ENCODE measurements at places on chromosomes 13 and 19.

DNA sequence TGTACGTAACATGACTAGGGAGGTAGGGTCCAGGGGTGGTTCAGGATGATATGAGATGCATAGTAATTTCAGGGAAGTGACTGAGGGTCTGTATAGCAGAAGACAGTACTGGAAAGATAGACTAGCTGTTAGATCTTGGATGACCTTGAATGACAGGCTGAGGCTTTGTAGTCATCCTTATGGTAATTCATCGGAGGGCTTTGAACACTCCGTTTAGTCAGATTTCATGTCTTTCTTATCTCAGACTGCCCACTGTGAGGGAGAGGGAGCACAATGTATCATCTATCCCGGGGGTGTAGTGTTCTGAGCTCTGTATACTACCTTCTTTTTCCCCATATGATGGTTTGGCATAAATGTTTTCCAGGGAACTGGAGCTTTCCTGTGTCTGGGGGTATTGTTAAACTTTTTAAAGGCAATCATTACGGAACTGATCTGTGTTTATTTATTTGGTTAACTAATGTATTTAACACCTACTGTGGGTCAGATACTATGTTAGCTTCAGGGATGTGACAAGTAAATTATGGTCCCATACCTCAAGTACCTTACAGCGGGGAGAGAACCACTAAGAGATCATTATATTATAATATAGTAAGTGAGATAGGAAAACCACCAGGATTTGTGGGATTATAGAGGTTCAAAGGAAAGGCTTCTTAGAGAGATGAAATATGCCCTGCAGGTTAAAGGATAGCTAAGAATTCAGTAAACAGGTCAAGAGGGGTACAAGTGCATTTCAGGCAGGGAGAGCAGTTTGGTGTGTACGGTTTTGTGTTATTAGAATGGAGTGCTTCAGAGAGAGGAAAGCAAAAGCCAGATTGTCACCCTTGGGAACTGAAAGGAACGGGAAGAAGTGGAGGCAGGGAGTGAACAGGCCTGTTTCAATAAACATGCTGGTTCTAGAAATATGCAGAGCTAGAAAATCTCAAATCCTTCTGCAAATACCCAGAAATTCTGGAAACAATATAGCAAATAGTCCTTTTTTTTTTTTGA lies 164.8 kb upstream of the KL start:
- no peak for DNase-seq

GRCh38 chr13:50989476-50989875 lies 79.9 kb downstream of the RNASEH2B start:
- no peak for DNase-seq

- peak; percentile 66 for DNase-seq
These were observed 4.5 kb upstream of the PRKD2 start for GRCh38 chr19:46721269-46722003.

- DNase-seq: no peak
These were observed 33.2 kb upstream of the CASP14 start for GRCh38 chr19:15015946-15016542.

- no peak for DNase-seq
These were observed 59.6 kb downstream of the EFNB2 start for GRCh38 chr13:106475852-106476251.

GRCh38 chr13:22893777-22894176 lies 287.0 kb upstream of the SGCG start:
- DNase-seq: no peak

GRCh38 chr13:44703371-44703770 lies 127.2 kb upstream of the TSC22D1 start:
- DNase-seq: no peak

DNA sequence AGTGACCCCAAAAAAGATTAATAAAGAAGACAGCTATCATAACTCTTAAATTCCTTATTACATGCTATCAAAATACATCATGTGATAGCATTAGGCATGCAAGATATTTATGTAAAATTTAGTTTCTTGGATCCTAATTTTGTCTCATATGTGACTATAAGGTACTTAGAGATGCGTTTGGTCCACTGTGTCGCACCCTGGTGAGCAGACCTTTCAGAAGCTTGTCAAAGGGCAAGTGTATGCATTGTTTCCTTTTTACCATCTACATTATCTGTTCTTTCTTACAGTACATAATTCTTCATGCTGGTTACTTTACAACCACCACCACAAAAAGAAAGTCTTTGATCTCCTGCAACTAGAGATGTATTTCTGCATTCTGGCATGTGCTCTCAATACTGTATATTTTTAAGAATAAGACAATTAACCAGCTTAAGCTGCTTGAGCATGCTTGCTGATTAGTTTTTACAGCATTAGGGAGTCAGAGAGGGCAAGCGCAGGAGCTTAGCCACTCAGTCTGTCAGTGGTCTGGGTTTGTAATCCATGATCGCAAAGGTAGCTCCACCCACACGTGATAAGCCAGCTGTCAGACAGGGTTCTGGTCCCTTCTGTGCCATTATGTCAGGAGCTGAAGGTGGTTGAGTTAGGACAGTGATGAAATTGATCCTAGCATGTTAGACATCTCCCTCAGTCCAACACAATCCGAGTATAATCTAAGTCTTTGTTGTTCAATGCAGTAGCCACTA lies 500.9 kb downstream of the MYO16 start:
- peak; percentile 42 for DNase-seq

DNA sequence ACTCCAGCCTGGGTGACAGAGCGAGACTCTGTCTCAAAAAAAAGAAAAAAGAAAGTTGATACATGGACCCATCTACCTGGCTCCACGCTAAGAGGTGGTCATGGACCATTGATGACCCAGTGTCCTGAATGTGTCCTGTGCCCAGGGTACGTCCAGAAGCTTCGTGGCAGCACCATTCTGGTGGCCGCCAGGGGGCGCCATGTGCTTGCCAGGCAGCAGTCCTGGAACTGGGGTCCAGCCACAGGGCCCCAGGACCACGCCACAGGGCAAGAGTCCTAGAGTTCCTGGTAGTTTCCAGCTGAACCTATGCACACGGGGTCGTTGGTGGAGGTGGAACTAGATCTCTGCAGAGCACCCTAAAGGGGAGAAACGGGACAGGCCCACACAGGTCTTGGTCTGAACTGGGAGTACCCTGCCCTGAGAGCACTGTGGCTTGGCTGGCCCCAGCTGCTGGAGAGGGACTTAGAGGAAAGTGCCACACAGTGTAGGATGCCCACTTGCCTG lies 19.9 kb upstream of the FBXO27 start:
- peak; percentile 71 for DNase-seq

- DNase-seq: peak; percentile 19
These were observed 218.9 kb upstream of the EDNRB start for GRCh38 chr13:78137404-78138142.

- DNase-seq: no peak
These were observed 174.5 kb downstream of the USP12 start for GRCh38 chr13:26996965-26997752.

DNA sequence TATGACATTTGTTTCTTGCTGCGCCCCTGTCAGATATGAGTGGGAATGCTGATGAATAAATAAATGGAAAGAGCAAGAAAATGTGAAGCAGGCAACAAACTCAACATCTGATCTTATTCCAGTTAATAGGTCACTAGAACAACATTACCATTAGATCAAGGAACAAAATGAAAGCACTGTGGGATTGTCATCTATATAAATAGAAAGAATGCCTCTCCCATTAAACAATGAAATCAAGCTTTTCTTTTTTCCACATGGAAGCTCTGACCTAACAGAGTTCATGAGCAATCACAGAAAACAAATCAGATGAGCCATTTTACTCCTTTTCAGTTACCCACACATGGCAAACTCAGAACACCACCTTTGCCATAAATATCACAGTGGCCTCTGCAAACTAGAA lies 354.8 kb downstream of the SUCLA2 start:
- DNase-seq: no peak

DNA sequence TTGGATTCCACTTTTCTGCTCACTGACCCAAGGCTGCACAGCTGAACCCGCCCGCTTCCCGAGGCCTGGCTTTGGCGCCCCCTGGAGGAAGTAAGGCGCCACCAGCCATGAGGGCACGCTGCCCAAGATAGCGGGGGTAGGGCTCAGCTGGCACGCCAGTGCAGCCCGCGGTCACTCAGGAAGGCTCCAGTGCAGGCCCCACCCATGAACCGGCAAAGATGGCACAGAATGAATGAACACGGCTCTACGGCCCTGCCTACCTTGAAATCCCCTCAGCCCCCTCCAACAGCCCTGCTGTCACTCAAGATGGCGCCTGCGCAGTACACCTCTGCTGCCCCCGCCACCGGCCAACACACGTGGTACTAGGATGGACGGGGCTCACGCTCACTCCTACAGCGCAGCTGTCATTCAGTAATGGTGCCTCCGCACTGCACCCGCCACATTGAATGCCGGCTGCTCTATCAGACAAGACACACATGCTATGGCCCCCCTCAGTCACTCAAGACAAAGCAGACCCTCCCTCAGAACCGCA lies 3.0 kb downstream of the PEG3 start:
- peak; percentile 80 for DNase-seq

DNA sequence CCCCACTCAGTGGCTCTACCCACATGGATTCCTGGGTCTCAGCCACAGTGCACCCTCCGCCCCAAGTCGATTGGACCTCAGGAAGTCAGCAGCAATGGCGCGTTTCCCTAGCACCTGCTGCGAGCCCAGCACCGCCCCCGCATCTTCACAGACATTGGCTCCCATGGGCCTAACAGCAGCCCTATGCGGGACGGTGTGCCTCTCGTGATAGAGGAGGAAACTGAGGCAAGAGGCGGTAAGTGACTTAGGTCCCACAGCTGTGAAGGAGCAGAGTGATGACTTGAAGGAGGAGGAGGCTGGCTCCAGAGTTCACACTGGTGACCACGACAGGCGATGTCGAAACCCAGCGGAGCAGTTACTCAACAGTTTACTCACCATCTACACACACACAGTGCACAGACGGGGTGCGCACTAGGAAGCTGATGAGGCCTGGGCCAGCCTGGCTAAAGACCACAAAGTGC lies 104.5 kb upstream of the SOX1 start:
- no peak for DNase-seq

DNA sequence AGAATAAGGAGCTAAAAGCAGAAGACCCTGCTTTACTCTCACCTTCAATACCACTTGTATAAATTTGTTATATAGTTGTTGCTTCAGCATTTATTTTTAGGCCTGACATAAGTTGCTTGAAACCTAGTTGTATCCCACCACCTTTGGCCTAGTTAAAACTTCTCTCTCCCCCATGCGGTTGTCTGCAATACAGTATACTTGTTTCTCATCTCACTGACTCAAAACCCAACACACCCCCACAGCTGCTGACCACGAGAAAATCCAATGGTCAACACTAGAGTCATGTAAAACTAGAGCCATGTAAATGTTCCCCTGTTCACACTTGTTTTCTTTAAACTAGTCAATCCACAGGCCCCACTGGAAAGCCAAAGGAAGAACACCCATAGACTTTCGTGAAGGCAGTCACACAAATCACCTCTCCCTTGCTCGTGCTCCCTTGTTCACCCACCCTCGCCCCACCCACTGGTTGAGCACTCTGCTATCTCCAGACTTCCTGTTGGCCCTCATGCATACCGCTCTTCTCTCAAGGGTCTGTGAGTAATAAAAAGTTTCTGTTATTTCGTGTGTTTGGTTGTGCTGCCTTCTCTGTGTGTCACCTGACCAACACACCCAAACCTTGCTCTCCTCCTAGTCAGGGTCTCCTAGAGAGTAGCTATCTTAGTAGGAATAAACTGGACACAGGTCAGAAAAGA lies 12.9 kb upstream of the CCDC169 start:
- DNase-seq: no peak

GRCh38 chr13:90787007-90787406 lies 560.5 kb upstream of the MIR17HG start:
- no peak for DNase-seq

GRCh38 chr19:37564624-37565369 lies 29.8 kb downstream of the ZNF571 start:
- no peak for DNase-seq

DNA sequence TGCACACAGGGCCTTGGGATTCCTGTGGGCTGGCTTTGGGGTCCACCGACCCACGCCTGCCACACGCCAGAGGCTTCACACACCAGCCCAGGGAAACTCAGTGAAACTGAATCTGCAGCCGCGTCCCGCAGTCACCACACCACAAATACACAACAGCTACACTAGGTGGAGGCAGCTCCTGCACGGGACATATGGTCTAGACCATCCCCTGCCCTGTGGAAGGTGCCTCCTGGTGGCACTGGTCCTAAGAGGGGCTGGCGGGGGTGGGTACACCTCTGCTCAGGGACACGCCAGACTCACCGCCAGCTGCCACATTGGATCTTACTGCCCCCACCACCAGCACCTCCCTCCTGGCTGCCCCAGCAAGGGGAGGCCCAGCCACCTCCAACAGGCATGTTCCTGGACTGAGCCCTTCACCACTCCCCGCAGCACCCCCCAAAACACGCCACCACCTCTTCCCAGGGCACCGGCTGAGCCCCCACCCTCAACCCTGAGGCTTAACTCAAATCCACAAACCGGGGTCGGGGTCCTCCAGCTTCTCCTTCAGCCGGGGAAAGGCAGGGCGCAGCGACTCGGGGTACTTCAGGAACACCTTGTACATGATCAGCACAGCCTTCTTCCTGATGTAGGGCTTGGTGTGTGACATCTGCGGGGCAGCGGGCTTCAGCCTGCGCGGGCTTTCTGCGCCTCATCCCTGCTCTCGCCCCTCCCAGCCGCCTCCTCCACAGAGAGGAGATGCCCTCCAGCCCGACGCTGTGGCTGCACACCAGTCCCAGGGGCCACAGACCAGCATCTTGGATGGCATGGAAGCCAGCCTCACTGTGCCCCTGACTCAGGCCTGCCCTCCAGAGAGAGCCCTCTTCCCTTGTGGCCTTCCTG lies 21.2 kb downstream of the AP3D1 start:
- no peak for DNase-seq

DNA sequence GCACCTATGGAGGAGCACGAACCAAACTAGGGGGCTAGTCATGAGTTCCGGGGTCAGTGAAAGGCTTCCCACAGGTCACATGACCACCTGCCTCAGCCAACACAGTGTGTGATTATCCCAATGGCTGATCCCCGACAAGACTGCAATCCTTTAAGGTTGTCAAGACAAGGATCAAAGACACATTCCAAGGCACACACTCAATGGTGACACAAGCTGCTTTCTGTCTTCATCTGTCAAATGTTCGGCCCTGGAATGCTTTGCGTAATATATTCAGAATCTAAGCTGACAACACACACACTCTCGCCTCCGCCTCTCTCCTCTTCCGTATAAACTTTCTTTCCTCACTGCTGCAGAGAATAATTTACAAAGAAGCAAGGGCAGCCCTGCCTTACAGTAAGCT lies 11.7 kb downstream of the RANBP3 start:
- DNase-seq: no peak

DNA sequence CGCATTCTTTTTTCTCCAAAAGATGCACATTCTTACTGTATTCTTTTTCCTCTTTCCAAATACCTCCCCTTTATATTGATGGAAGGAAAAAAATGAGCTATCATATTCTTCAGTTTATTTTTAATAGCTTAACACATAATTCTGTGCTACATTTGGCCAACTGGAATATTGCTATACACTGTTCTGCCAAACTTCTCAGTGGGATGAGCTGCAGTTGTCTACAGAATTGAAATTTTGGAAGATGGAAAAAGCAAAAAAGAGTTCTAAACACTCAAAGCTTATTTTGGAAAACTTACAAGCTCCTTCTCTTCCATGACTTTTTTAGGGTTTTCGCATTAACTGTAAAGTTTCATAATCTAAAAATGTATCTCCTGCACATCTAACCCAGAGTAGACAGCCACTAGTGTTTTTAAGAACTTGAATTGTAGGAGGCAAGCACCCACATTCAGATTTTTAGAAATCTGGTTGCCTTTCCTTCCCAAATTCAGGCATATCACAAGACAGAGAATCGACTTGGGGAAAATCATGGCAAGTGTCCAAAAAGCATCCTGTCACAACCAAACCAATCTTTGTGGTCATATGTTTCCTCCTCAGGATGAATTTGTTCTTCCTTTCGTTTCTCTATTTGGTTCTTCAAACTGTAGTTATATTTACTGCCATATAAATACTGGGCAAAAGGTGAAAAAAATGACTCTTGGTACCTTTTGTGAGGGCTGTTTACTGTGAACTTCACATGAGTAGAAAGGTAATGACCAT lies 111.4 kb upstream of the FRY start:
- DNase-seq: no peak

Data from glutamatergic neuron (in vitro differentiated cells).